ENCODE measurements at places on chromosomes 2 and 18. TPM values are rescaled to one million over a fixed set of nuclear protein-coding genes. Genes with fewer than 3 reads are reported as not detected.

UGT1A4 gene
- total RNA-seq: not detected

SLC9A4 gene
- total RNA-seq: not detected

PARD6G gene
- 1.1 TPM for total RNA-seq

SIX3 gene
- total RNA-seq: not detected

NDC80 gene
- total RNA-seq: 9.1 TPM

TET3 gene
- total RNA-seq: 3.4 TPM

CHMP1B gene
- 30.0 TPM for total RNA-seq

REL gene
- 0.72 TPM for total RNA-seq

NEU2 gene
- not detected for total RNA-seq

EGR4 gene
- total RNA-seq: not detected

CRYGD gene
- total RNA-seq: not detected

UCN gene
- total RNA-seq: 4.5 TPM

ST6GAL2 gene
- total RNA-seq: not detected

CLHC1 gene
- not detected for total RNA-seq

CENPA gene
- 1.6 TPM for total RNA-seq

TXNDC2 gene
- total RNA-seq: 0.32 TPM

RAB31 gene
- total RNA-seq: 40.4 TPM

CBLN2 gene
- total RNA-seq: not detected

CDH2 gene
- total RNA-seq: 23.8 TPM

POTEJ gene
- total RNA-seq: not detected

TMEM37 gene
- total RNA-seq: 2.9 TPM

SELENOI gene
- total RNA-seq: 11.0 TPM

TRABD2A gene
- 1.1 TPM for total RNA-seq
